ENCODE measurements at places on chromosomes 5 and 9.

DNA sequence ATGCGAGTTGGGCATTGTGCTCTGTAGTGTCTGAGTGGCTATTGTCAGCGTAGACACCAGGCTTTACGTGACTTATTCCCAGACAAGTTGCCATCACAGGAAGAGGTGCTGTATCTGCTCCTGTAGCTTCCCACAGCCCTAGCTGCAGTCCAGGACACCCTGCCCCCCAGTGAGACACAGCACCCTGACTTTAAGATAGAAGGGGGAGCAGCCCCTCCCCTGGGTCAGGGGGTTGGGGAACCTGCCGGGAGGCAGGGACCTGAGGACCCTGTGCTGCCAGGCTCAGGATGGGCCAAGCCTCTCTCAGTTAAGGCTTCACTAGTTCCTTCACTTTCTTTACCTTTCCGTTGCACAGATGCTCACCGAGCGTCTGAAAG is 75.4 kb downstream of the NEK6 start:
- ATAC-seq: no peak

GRCh38 chr5:30850866-30851265 is 342.6 kb upstream of the CDH6 start:
- no peak for ATAC-seq

DNA sequence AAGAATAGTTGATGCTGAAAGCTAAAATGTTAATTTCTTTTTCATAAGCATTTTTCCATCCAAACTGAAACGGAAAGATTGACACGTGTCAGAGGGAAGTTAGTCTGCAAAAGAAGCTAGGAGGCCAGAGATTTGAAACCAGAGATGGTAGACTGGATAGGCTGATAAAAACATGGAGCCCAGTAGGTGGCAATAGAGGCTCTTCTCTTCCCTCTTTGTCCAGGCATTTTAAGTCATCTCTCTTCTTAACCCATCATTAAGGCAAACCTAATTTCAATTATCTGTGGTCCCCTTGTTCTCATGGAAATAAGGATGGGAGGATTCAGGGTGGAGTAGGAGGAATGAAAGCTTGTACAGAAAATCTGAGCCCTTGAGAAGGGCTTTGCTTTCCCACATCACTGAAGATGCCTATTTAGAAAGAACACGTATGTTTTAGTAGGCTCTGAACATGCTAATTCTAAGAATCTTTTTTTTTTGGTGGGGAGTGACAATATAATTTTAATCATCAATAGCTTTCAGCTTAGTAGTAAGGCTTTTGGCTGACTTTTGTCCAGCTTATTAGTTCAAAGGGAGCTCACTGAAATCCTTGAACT is 66.6 kb downstream of the ZNF474 start:
- peak; percentile 60 for ATAC-seq

- ATAC-seq: no peak
Measured at GRCh38 chr5:179339996-179340395, 5.3 kb downstream of the ADAMTS2 start.

DNA sequence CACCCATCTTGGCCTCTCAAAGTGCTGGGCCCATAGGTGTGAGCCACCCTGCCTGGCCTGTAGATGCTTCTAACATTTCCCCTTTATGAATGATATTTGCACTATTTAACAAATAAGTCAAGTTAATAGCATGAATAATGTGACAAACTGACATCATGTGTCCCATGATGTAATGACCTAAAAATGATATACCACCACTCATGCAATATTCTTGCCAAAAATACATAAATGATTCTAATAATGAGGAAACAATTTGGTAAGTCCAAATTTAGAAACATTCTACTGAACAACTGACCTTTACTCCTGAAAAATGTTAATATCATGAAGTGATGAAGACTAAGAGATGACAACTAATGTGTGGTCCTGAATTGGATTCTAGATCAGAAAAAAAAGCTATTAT is 33.5 kb upstream of the TRIM14 start:
- ATAC-seq: no peak

GRCh38 chr5:133130387-133131118 is 78.7 kb downstream of the HSPA4 start:
- no peak for ATAC-seq

- ATAC-seq: no peak
Measured at GRCh38 chr5:171697221-171698102, 88.2 kb upstream of the SMIM23 start.

GRCh38 chr5:119896826-119897536 is 267.6 kb downstream of the FAM170A start:
- ATAC-seq: no peak

- no peak for ATAC-seq
Measured at GRCh38 chr5:74953937-74954720, 87.9 kb upstream of the FAM169A start.

GRCh38 chr5:96324708-96325107 is 108.3 kb downstream of the PCSK1 start:
- no peak for ATAC-seq

DNA sequence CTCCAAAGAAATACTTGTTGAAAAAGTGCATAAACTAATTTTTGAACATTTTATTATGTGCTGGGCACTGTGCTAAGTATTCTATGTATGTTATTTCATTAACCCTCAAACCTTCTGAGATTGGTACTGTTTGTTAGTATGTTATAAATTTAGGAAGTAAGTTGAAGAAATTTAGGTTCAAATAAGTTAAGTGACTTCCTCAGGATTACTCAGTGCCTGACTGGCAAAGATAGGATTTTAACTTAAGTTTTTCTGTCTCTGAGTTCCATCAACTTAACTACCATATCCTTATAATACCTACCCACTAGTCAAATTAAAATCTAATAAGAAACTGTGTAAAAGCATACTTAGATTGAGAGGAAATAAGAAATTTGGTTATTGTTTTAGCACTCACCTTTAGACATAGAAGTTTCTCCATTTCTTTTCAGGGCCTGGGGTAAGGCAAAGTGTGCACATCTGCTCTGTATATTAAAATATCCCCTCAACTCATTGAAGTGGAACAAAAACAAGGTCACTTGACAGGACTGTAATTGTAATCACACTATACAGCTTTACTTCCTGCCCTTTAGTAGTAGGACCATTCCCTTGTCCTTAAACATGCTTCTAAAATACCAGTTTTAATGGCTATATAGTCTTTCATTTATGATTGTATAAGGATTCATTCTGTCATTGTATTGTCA is 15.2 kb downstream of the TGFBR1 start:
- no peak for ATAC-seq

DNA sequence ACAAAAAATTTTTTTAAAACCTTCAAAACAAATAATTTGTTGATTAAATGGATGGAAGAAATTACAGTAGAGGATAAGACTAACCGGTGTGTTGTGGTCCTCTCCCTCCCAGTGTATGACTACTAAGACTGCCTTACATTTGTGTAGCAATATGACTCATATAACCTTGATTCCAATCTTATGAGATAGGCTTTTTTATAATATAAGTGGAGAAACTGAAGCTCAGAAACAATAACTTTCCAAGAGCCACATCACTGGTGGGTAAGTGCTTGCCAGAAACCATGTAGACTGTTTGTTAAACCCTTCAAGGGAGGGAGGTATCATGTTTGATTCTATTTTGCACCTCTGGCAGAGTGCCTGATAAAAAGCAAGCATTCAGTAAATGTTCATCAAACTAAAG is 47.5 kb downstream of the NLN start:
- no peak for ATAC-seq

- no peak for ATAC-seq
Measured at GRCh38 chr5:93599001-93599379, 16.0 kb downstream of the NR2F1 start.

- ATAC-seq: peak; percentile 54
Measured at GRCh38 chr5:135999406-136000139, 29.2 kb upstream of the TGFBI start.

- ATAC-seq: no peak
Measured at GRCh38 chr5:174402222-174402812, 322.1 kb upstream of the MSX2 start.

DNA sequence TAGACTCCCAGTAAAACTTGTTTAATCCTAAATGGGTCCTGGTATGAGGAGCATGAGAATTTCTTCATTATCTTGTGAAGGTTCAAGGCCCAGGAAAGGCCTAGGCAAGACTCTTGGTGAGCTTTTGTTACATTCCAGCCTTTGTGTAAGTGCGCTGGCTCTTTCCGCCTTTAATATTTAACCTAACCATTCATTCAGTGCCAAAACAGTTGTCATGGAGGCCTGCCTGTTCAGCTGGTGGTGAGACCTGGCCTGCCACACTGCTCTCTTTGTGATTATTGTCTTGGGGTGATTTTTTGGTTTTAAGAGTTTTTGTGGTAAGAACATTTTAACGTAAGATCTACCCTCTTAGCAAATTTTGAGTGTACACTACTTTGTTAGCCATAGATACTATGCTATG is 127.5 kb upstream of the WWC1 start:
- no peak for ATAC-seq

GRCh38 chr5:171309276-171310211 is 496 bp downstream of the TLX3 start:
- no peak for ATAC-seq

- ATAC-seq: no peak
Measured at GRCh38 chr5:81971111-81971711, 612 bp upstream of the ATG10 start.

DNA sequence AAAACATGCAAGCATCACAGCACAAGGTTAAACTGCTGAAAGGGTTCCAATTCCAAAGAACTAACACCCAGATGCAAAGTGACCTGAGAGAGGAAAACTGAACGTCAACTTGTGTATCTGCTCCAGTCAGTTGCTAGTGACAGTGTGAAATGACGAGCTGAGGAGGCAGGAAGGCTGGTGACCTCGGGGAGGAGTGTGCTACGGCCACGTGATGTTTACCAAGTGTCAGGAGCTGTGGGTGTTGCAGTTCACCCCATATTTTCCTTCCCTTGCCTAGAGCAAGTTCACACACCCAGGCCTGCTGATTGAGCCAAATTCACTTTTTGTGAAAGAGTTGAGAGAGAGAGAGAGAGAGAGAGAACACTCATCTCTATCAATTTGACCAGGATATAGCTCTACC is 231.6 kb upstream of the ANKH start:
- peak; percentile 43 for ATAC-seq

- no peak for ATAC-seq
Measured at GRCh38 chr9:85700330-85700729, 41.4 kb downstream of the AGTPBP1 start.

DNA sequence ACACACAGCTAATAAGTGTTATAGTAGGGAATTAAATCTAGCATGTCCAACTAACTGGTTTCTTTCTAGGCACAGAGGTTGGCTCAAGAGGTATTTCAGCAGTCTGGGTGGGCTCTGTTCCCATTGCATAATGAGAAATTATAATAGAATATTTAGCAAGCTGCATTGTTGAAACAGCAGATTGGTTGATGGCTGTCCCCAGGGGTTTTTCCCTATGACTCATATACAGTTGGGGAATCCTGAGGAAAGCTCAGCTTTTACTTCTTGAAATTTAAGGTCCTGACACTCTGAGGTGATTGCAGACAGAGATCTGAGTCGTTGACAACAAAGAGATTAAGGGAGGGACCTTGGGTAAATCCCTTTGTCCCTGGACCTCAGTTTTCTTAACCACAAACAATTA is 38.3 kb upstream of the TNFSF8 start:
- ATAC-seq: no peak

DNA sequence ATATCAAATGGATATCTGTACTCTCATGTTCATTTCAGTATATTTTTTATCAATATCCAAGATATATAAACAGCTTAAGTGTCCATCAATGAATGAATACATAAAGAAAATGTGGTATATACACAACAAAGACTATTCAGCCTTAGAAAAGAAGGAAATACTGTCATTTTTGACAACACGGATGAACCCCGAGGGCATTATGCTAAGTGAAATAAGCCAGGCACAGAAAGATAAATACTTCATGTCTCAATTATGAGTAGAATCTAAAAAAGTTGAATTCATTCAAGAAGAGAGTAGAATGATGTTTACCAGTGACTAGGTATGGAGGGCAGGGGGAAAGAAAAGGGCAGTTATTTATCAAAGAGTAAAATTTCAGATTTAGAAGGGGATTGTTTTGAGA is 949.8 kb upstream of the TYRP1 start:
- ATAC-seq: no peak
